ENCODE measurements at places on chromosomes 11 and 22.

GRCh38 chr11:126310200-126310991, 6.5 kb downstream of the DCPS start:
- DNase-seq = peak; percentile 82

GRCh38 chr22:42895541-42895981, 38.5 kb upstream of the ARFGAP3 start:
- DNase-seq = peak; percentile 76

DNA sequence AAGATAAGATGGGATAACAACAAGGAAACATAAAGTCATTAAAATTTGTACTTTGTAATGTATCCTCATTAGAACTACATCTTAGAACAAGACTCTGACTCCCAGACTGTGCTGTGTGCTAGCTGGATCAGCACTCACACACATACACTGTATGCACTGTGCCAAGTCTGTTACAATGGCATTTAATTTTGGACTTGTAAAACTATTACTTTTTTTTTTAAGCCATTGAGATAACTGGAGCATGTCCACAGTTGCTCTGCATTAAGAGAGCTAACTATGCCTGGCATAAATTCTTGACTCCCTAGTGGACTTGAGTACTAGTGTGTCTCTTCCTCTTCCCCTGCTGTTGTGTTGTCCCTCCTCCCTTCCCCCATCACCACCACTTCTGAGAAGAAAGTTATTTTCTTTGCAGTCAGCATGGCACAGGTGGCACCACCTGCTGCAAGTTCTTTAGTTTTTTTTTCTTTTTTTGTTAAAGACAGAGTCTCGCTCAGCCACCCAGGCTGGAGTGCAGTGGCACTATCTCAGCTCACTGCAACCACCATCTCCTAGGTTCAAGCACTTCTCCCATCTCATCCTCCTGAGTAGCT, 268.6 kb downstream of the TMEM135 start:
- DNase-seq = no peak

DNA sequence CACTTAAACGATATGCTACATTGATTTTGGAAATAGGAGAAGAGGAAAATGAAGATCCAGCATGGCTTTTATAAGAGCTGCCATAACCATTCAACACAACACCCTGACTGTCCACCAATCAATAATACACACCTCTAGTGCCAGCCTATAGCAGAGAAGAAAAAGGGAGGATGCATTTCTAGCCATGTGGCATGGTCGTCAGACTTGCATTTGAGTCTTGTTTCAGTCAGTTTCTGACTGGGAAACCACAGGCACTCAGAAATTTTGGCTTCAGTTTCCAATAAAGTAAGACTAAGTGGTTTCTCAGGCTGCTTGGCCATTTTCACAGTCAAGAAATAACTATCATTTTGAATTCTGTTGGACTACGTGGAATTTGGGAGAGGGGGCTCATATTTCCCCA, 523.5 kb upstream of the LRRC4C start:
- DNase-seq = no peak

GRCh38 chr11:70210530-70210929, 7.4 kb downstream of the FADD start:
- DNase-seq = no peak

DNA sequence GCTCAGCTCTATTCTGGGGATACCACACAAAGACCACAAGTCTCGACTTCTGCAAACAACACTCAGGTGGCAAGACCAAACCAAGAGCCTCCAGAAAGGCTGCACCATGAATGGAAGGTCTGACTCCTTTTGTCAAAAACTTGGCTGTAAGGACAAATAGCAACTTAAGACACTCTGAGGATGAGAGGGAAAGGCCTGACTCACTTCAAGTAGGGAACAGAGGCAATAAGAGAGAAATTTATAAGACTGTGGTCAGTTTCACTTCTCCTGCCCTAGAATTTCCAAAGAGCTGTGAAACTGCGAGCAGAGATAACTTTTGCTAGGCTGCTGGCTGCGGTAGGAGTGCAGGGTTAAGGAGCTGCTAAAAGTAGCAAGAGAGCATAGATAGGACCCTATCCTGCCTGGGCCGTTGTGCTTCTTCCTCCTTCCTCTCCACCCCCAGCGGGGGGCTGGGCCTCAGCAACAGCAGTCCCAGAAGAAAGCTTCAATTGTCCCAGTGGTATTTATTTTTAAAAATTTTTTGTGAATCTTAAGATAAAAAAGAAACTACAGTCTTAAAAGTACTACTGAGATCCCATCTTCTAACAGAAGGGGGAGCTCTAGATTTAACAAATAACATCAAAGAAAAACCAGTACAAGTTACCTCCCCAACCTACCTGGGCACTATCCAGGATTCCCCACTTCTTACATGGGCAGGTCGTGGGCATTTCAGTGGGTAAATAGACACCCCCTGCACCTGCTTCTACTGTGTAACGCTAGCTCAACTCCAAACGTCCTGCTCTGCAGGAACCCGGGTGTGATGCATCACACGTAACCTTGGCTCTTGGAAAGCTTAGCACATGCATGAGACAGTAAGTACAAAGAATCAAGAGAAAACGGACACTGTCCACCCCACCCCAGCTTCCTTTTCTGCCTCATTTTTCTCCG, 66.4 kb downstream of the SGSM3 start:
- DNase-seq = peak; percentile 90

- DNase-seq = peak; percentile 75
Measured at GRCh38 chr22:35477911-35478582, 62.6 kb upstream of the RASD2 start.

GRCh38 chr11:134659882-134660281, 247.8 kb upstream of the B3GAT1 start:
- DNase-seq = no peak

DNA sequence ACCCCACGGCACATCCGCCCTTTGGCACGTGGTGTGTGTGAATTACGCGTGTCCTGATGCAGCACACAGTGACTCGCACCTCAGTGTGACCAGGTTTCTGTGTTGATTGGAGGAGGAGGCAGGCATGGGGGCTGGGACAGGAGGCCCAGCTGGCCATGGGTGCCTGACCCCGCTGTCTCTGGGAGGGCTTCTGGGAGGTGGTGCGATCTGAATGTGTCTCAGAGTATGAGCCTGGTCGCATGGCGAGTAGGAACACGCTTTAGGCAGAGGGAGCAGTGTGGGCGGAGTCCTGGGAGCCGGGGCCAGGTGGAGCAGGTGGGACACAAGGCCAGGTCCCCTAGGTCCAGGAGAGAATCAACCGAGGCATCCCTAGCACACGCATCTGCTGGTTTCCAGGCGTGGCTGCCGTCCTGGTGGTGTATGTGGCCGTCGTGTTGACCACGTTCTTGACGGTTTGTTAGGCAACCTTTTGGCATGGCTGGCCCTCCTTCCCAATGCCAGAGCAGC, 5.7 kb downstream of the GRAMD4 start:
- DNase-seq = no peak

- DNase-seq = no peak
Measured at GRCh38 chr22:50136581-50137015, 33.9 kb upstream of the PANX2 start.

- DNase-seq = no peak
Measured at GRCh38 chr11:63491240-63491587, 247 bp upstream of the PLAAT5 start.

- no peak for DNase-seq
Measured at GRCh38 chr22:26550498-26551033, 38.3 kb upstream of the TFIP11 start.

- no peak for DNase-seq
Measured at GRCh38 chr11:86918973-86919372, 36.2 kb downstream of the FZD4 start.

- peak; percentile 85 for DNase-seq
Measured at GRCh38 chr22:30649430-30650007, 13.9 kb downstream of the SLC35E4 start.

DNA sequence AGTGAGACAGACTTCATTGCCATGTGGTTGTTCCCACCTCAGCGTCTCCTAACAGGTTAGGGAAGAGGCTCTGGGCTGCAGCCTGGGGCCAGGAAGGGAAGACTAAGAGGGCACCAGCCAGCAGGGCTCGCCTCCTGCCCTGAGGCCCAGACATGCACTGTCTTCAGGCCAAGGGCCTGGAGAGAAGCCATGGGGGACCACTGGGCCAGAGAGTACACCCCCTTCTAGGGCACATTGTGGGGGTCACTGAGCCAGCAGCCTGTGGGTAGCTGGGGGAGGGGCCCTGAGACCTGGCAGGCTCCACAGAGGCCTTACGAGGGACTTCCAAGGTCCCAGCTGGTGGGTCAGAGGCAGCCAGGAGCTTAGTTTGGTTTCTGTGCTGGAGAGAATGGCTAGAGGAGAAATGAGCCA, 25.0 kb upstream of the MYRF start:
- no peak for DNase-seq

DNA sequence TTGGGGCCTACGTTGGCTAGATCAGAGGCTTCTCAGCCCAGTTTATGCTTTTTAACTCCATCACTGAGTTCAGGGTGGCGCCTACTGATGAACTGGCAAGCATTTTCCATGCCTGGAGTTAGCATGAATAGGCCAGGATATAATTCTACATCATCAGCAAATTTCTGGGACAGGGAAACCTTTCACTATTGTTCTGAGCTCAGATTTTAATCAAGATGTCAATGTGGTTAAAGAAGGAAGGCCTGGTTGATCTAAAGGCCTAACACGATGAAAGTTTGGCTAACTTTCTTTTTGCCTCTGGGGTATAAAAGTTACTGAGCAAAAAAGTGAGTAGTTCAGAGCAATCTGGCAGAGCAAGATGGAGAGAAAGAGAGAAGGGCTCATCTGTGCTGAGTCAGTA, 21.7 kb upstream of the IFITM3 start:
- no peak for DNase-seq

DNA sequence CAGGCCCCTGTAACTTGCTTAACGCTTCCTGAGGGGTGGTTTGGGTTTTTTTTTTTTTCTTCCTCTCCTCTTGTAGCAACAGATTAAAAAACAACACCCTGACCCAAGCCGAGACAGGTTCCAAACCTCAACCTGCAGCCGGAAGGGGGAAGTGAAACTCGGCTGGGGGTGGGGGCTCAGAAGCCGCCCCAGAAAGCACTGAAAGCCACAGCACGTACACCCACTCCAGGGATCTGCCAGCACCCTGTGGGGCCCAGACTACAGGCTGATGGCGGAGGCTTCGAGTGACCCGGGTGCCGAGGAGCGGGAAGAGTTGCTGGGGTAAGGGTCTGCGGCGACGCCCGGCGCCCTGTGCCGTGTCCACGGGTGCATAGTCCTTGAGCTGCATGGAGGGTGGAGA, at the start of gene LSP1:
Gene LSP1 (plus strand): TSS at position 208 of the 400 bp plus-strand sequence. CDS start 61 bp downstream, at position 269.
- peak; percentile 76 for DNase-seq

- no peak for DNase-seq
Measured at GRCh38 chr11:31996159-31996881, 94.6 kb upstream of the RCN1 start.
